Ascending aorta (tissue), 2 donors: ENCODE measurements at places on chromosomes 3 and 15. TPM values are rescaled to one million over a fixed set of nuclear protein-coding genes. Genes with fewer than 3 reads are reported as not detected.

DNA sequence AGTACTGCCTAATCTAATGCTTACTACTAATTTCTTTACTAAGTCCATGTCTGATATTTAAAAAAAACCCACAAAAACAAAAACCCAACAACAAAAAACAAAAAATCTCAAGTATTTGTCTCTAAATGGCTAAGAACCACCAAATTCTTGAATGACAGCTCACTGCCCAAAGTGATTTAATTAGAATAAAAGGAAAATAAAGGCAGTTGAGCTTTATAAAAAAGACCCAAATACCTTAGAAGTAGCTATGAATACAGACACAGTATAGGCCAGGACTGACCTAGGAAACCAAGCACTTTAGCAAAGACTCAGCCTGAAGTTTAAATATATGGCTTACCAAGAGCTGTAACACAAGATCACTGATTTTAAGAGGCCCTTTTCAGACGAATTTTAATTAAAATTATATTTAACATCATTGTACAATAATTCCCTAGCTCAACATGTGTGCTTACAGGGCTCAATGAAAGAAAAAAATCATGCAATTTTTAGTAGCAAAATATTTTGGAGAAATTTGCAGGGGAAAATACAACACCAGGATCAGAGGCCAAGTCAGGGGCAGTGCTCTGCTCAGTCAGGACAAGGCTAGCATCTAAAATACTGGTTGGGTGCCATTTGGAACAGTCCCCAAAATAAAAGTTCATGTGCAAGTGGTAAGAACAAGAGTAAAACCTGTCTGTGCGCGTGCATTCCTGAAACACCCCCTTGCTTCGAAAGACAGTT is 24.8 kb downstream of the UQCC5 start:
- DNase-seq = no peak
- no peaks in the 10 kb centered on the region for H3K4me1 ChIP-seq
- no peak overlapping the region for H3K4me3 ChIP-seq

DNA sequence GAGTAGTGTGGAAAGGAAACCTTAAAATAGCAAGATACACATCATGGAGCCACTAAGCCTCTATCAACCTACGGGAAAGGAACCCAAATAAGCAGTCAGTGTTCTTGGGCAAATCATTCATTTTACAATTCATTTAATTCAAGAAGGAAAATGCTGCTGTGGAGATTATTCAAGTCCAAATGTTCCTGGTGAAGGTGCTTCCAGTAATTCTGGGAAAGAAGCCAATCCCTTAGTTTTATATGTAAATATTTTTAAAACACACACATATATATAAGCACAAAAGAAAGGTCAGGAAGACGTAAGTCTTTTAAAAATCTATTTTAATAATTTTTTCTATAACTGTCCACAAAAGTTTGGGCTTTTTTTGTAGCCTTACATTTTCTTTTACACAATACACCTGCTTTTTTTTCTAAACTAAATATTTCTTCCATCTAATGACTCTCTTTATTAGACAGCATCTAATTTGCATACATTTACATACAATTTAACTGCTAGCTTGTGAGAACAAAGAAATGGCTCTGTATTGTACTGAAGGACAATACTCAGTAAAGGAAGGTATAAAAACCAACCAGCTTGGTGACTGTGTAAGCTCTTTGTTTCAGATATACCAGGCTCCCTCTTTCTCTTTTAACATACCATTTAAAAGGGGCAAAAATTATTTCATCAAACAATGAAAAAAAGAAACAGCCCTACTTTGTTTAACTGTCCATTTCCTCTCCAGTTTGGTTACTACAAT is 269.5 kb downstream of the ZBTB20 start:
- H3K27me3 ChIP-seq = no peaks in the 10 kb centered on the region
- H3K4me1 ChIP-seq = peaks cover 8% of the 10 kb centered on the region
- H3K4me3 ChIP-seq = no peak overlapping the region

GRCh38 chr3:155024006-155024638 is 56.0 kb upstream of the MME start:
- no peaks in the 10 kb centered on the region for H3K4me1 ChIP-seq
- H3K36me3 ChIP-seq = no peaks in the 10 kb centered on the region
- no peaks in the 10 kb centered on the region for H3K27me3 ChIP-seq
- no peak for DNase-seq
- no peak overlapping the region for H3K27ac ChIP-seq
- no peak overlapping the region for H3K4me3 ChIP-seq

- H3K4me1 ChIP-seq = no peaks in the 10 kb centered on the region
- DNase-seq = no peak
- no peaks in the 10 kb centered on the region for H3K27me3 ChIP-seq
- H3K4me3 ChIP-seq = no peak overlapping the region
- H3K36me3 ChIP-seq = no peaks in the 10 kb centered on the region
Observed at GRCh38 chr3:172218350-172219323, 179.3 kb downstream of the FNDC3B start.

GRCh38 chr3:188230962-188231361 is 77.0 kb downstream of the LPP start:
- H3K36me3 ChIP-seq = peaks cover 5% of the 10 kb centered on the region
- H3K27me3 ChIP-seq = no peaks in the 10 kb centered on the region
- H3K4me3 ChIP-seq = no peak overlapping the region
- DNase-seq = peak; percentile 84
- peak overlapping the region; percentile 89 for H3K27ac ChIP-seq

- no peaks in the 10 kb centered on the region for H3K27me3 ChIP-seq
- DNase-seq = no peak
- H3K36me3 ChIP-seq = no peaks in the 10 kb centered on the region
- peak overlapping the region; percentile 72 for H3K27ac ChIP-seq
Observed at GRCh38 chr3:65178703-65179102, 490.9 kb upstream of the ADAMTS9 start.

DNA sequence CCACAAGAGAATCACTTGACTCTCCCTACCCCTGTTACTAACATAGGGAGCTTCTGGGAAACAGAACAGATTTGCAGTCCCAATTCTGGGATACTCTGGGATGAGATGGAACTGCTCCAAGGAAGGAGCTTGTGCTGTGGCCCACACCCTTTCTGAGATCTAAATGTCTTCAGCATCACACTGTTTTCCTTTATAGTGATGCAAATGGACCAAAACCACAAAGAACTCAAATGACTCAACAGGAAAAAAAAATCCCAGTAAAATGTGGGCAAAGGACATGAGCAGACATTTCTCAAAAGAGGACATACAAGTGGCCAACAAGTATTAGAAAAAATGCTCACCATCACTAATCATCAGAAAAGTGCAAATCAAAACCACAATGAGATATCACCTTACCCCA is 155.6 kb downstream of the NECTIN3 start:
- H3K27me3 ChIP-seq = no peaks in the 10 kb centered on the region
- H3K36me3 ChIP-seq = no peaks in the 10 kb centered on the region
- H3K27ac ChIP-seq = no peak overlapping the region
- DNase-seq = no peak

PARP9 gene
- 8.1 TPM for total RNA-seq

GMPPB gene
- 16.4 TPM for total RNA-seq

LIPC gene
- not detected for total RNA-seq

SPTBN5 gene
- 1.5 TPM for total RNA-seq

MASP1 gene
- 2.6 TPM for total RNA-seq
